AG10803 (cell line): ENCODE measurements at places on chromosomes 2 and 18.

DNA sequence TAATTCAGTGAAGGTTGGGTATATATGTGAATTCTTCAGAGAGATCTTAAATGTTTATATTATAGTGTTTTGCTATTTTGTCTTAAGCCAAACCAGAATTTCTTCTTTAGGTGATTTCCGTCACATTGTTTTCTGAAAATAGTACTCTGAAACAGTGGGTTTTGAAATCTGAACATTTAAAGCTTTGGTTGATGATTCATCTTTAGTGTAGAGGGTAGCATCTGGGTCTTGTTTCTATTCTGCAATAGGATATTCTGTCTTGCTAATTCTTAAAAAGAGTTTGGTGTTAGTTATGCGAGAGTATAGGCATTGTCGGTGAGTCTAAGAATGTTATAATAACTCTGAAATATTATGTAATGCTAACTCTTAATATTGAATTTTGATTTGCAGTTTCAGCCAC is 69.6 kb upstream of the FAM237A start:
- DNase-seq: no peak

DNA sequence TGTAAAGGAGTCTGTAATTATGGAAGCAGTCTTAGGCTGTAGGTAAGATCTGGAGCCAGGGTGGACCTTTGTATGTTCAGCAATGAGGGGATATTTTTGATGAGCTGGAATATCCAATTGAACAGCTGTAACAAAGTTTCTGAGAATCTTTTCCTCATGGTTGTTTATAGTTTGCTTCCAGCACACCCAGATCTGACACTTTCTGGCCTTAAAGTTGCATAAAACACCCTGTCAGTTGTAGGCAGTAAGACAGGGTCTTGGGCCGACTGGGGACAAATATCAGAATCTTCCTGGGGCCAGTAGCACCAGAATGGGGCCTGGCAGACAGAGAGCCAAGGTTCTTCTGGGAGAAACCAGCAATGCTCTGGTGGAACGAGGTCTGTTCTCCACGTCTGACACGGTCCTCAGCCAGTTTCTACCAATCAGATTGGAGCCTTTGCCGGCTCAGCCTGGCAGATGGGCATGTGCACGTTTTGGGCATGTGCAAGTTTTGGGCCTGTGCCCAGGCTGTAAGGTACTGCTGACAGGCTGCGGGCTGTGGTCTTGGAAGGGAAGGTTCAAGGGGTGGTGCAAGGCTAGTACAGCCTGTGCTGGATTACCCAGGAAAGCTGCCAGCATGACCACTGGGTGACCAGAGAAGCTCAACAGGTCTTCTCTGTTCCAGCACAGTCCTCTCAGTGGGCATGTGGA is 89.8 kb downstream of the PRKCE start:
- peak; percentile 73 for DNase-seq

DNA sequence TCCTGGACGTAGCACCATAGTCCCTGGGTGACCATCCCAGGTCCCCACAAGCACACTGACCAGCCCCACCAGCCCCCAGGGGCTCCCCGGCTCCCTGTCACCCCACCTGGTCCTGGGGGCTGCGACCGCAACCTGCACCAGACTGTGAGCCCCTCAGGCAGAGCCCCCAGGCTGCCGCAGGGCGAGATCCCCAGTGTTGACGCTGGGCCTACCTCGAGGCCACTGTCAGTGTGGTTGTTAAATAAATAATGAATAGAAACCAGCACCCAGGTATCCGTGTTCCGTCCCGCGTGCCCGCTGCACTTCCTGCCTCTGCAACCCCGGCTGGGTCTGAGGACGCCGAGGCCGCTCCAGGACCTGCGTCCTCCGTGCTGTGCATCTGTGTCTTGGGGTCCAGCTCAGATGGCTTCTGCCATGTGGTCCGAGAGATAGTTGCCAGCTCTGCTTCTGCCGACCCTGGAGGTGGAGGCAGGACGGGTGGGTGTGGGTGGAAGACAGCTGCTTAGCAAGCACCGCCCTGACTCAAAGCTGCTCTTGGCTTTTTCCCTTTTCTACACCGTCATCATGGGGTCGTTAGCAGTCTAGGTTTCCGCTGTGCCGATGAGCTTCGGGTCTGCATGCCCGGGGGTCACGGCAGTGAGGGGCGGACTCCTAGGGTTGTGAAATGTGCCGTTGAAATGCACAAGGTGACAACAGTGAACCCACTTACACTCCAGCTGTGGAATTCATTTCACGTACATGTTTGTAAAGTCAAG is 74.2 kb downstream of the NFATC1 start:
- no peak for DNase-seq

DNA sequence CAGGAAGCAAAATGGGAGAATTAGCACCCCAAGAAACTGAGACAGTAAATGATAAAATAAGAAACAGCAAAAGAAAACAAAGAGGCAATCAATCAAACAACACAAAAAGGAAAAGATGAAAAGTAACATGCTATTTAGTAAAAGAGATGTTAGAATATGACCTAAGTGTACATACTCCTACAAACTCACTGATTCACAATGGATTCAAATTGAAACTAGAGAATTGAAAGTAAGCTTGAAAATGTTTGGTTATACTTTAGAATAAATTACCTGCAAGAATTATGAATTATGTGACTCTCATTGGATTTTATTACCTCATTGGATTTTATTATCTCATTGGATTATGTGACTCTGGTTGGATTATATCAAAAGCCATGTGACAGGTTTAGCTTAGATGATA is 22.8 kb upstream of the CCNYL1 start:
- no peak for DNase-seq

DNA sequence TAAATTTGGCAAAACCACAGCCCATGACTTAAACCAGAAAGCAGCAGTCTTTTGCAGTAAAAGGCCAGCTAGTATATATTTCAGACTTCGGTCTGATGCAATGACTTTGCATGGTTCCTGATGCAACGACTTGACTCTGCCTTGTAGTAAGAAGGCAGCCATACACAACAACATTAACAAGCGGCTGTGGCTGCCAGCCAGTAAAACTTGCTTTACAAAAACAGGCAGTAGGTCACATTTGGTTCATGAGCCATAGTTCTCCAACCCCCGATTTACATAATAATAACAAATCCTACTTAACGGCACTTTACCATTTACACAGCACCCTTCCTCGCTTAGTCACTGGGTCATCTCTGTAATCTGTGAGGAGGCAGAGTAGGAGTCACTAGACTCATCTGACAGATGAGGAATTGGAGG is 410.3 kb downstream of the LRATD1 start:
- DNase-seq: peak; percentile 54

DNA sequence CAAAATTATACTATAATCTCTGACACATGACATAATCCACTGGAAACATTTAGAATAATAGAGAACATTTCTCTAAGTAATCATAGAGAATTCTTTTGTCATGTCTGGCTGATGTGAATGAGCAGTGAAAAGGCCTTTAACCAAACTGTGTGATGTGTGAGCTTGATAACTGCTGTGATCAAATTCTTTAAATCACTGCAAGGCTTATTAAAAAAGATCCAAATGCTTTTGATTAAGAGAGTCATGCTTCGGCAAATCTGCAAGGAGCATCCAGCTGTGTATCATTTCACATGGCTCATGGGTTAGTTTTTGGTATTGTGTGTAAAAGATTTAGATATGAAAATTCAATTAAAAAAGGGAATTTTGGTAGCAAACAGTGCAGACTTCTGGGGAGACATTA is 58.6 kb upstream of the TFPI start:
- no peak for DNase-seq

DNA sequence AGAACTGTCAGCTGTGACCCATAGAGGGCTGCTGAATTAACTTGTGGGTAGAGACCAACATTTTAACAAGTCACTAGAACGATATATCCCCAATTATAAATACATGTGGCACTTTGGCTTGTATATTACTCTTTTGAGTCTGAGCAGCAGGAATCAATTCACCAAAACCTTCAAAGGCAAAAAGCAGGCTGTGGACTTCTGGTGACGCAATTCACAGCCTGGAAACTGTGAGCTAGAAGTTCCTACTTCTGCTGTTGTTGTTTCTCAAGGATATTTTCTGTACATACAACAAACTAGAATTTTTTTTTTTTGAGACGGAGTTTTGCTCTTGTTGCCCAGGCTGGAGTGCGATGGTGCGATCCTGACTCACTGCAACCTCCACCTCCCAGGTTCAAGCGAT is 37.3 kb downstream of the PTCD3 start:
- peak; percentile 33 for DNase-seq

GRCh38 chr18:66722671-66723070 is 118.8 kb upstream of the CDH19 start:
- DNase-seq: no peak

GRCh38 chr2:121529439-121530211 is 1.1 kb upstream of the RNU4ATAC start:
- peak; percentile 46 for DNase-seq

DNA sequence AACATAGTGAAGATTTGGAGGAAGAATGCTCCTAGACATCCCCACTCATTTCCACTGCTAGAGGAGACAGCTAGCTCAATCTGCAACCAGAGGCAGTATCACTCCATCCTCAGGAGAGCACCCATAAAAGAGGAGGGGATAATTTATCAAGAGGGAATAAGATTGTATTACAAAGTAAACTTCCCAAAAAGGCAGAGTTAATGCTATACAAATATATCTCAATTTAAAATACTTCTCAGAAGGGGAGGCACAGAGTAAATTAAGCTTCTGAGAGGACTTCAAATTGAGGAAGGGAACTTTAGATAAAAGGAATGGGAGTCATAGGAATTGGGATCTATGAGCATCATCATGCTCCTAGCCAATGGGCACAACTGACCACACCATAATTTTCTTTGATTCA is 29.1 kb downstream of the EXOC6B start:
- DNase-seq: no peak

- no peak for DNase-seq
Measured at GRCh38 chr2:74512744-74513604, 1.3 kb upstream of the TLX2 start.

- no peak for DNase-seq
Measured at GRCh38 chr2:211440107-211440506, 883.7 kb downstream of the CPS1 start.

- DNase-seq: no peak
Measured at GRCh38 chr2:151658081-151658480, 76.2 kb downstream of the NEB start.

GRCh38 chr2:135840601-135841000 is 3.6 kb upstream of the LCT start:
- DNase-seq: peak; percentile 29

DNA sequence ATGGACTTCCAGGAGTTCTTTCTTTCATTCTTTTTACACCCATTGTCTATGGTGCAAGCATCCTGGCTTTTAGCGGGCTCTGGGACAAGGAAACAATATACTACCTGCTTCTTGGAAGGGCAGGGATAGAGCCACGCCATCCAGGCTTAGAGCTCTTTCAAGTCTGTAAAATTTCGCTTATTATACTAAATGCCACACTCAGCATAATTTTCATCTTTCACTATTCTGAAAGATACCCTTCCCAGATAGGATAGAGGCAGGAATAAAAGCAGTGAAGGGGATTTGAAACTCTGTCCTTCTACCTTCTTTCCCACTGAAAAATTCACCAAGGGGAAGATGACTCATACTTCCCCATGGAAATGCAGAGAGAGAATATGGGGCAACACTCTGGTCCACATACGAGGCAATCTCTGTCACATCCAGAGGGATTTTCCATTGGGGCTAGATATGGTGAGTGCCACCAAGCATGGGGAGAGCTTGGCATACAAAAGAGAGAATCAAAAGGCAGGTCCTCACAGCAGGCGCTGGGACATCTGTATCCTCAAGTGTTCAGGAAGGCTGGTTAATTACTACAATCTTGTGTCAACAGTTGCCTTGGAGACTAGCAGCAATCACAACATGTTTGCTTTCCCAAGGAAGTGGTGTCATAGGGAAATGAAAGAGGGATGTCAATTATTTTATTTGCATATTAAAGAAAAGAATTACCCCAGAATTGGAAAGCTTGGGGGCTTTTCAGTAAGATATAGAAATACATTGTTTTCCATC is 127.6 kb downstream of the TDRD15 start:
- no peak for DNase-seq

DNA sequence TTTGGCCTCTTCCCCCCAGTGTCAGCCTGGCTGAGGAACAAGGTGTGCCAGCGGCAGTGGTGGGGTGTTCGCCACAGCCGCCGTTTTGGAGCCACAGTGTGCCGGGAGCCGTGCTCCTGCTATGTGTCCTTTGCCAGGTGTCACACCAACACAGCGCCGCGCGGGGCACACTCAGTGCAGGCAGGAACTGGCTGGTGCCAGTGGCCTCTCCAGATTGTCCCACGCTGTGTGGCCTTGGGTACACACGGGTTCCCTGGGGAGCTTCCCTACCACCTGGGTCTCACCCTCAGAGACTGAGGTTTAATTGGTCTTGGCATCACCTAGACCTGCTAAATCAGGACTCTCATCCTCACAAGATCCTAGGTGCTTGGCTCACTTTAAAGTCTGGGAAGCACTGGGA is 171.6 kb downstream of the LDLRAD4 start:
- no peak for DNase-seq

- no peak for DNase-seq
Measured at GRCh38 chr2:176074919-176075425, 8.8 kb downstream of the EVX2 start.
